ENCODE measurements at places on chromosomes 5 and 9. TPM values are rescaled to one million over a fixed set of nuclear protein-coding genes. Genes with fewer than 3 reads are reported as not detected.

SLF1 gene
- 4.4 TPM for total RNA-seq

TTC16 gene
- 0.19 TPM for total RNA-seq

CA9 gene
- not detected for total RNA-seq

MED22 gene
- total RNA-seq: 15.7 TPM

FGFR4 gene
- total RNA-seq: 0.26 TPM

PRLR gene
- 0.26 TPM for total RNA-seq

ZFYVE16 gene
- 52.6 TPM for total RNA-seq

YTHDC2 gene
- 14.7 TPM for total RNA-seq

FBP2 gene
- total RNA-seq: 0.51 TPM

ARHGAP26 gene
- 43.7 TPM for total RNA-seq

ZFP37 gene
- 2.1 TPM for total RNA-seq

ENTREP1 gene
- 23.4 TPM for total RNA-seq

GRIA1 gene
- total RNA-seq: 0.19 TPM

GABRG2 gene
- total RNA-seq: not detected

TLX3 gene
- total RNA-seq: not detected

SLC6A19 gene
- not detected for total RNA-seq

KIF3A gene
- 11.4 TPM for total RNA-seq

STOM gene
- total RNA-seq: 175 TPM

ADGRD2 gene
- total RNA-seq: not detected

MAP1B gene
- total RNA-seq: 123 TPM

RAB24 gene
- 19.9 TPM for total RNA-seq

KIF27 gene
- total RNA-seq: 2.6 TPM

ZDHHC11 gene
- 7.8 TPM for total RNA-seq

PCDHA6 gene
- not detected for total RNA-seq

CDC20B gene
- total RNA-seq: not detected

CCL27 gene
- not detected for total RNA-seq

STK32A gene
- total RNA-seq: 0.76 TPM

OR1K1 gene
- total RNA-seq: not detected

PCDHB5 gene
- total RNA-seq: 7.2 TPM

HSPA5 gene
- 230 TPM for total RNA-seq

PCDHGB1 gene
- total RNA-seq: 8.5 TPM

SERF1A gene
- 4.3 TPM for total RNA-seq

CTXN3 gene
- not detected for total RNA-seq

C1QTNF3 gene
- 0.56 TPM for total RNA-seq

PCDHGC5 gene
- total RNA-seq: 3.8 TPM

HEMGN gene
- not detected for total RNA-seq

PCDHA10 gene
- 0.06 TPM for total RNA-seq

FBXL7 gene
- 23.7 TPM for total RNA-seq

UBAP1 gene
- total RNA-seq: 54.2 TPM

TRMO gene
- total RNA-seq: 7.9 TPM

LCN2 gene
- 0.34 TPM for total RNA-seq

NKD2 gene
- 1.4 TPM for total RNA-seq

C9orf50 gene
- total RNA-seq: not detected

DOLPP1 gene
- total RNA-seq: 6.0 TPM

PHYHD1 gene
- total RNA-seq: 29.1 TPM

BBLN gene
- total RNA-seq: 35.7 TPM

GABRP gene
- total RNA-seq: 1.3 TPM

PCDHB9 gene
- total RNA-seq: 0.60 TPM

CD74 gene
- total RNA-seq: 120 TPM

IFNE gene
- not detected for total RNA-seq

ZBTB43 gene
- total RNA-seq: 52.7 TPM

NR2F1-AS1 gene
- total RNA-seq: 0.45 TPM

IL33 gene
- 12.1 TPM for total RNA-seq

IFNA2 gene
- total RNA-seq: not detected

GABRA1 gene
- not detected for total RNA-seq

PCDHGA3 gene
- 14.4 TPM for total RNA-seq

WNK2 gene
- 138 TPM for total RNA-seq

TRIO gene
- total RNA-seq: 68.4 TPM
